ENCODE measurements at places on chromosomes 6 and 20. TPM values are rescaled to one million over a fixed set of nuclear protein-coding genes. Genes with fewer than 3 reads are reported as not detected.

- H3K4me3 ChIP-seq = no peak overlapping the region
- no peak overlapping the region for H3K27ac ChIP-seq
- no peaks in the 10 kb centered on the region for H3K27me3 ChIP-seq
- H3K4me1 ChIP-seq = no peaks in the 10 kb centered on the region
- H3K36me3 ChIP-seq = no peaks in the 10 kb centered on the region
Observed at GRCh38 chr20:36246401-36246800, 10.1 kb downstream of the AAR2 start.

- no peak overlapping the region for H3K27ac ChIP-seq
- no peaks in the 10 kb centered on the region for H3K27me3 ChIP-seq
- no peaks in the 10 kb centered on the region for H3K36me3 ChIP-seq
Observed at GRCh38 chr6:44661221-44662008, 273.9 kb downstream of the CDC5L start.

DNA sequence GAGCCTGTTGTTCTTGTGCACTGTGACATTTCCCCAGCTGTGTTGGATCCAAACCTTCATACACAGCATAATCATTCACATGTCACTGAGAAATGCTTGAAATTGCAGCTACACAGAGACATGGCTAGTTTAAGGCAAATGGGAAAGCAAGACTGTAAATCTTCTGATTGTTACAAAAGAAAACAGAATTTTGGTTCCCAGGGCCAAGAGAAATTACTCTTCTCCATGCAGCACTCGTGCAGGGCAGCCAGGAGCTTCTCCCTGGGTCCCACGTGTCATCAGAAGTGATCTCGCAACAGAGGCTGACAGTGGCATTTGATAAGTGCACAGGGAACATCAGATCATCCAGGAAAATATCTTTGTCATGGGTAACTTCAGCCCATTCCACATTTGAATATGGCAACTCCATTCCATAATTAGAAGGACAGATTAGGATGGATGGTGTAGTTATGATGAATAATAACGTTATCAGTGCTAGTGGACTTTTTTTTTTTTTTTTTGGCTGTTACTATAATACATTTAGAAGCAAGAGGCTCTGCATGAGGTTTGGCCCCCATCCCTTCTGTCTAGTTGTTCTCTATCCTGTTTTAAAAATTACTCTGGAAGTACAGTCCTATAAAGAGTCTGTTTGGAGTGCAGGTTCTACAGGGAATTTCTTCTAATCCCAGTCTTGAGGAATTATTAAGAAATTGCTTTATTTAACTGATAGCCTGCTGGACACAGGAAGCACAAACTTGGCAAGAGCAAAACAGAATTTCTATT lies 571.0 kb upstream of the NOX3 start:
- H3K36me3 ChIP-seq = no peaks in the 10 kb centered on the region
- H3K4me3 ChIP-seq = no peak overlapping the region
- no peaks in the 10 kb centered on the region for H3K4me1 ChIP-seq
- H3K27ac ChIP-seq = no peak overlapping the region
- no peaks in the 10 kb centered on the region for H3K27me3 ChIP-seq
- peak; percentile 22 for DNase-seq

LY6G6F gene
- not detected for total RNA-seq

Measured in uterus (tissue), 4 donors.